Endodermal cell (in vitro differentiated cells): ENCODE measurements at places on chromosomes 3 and 15.

DNA sequence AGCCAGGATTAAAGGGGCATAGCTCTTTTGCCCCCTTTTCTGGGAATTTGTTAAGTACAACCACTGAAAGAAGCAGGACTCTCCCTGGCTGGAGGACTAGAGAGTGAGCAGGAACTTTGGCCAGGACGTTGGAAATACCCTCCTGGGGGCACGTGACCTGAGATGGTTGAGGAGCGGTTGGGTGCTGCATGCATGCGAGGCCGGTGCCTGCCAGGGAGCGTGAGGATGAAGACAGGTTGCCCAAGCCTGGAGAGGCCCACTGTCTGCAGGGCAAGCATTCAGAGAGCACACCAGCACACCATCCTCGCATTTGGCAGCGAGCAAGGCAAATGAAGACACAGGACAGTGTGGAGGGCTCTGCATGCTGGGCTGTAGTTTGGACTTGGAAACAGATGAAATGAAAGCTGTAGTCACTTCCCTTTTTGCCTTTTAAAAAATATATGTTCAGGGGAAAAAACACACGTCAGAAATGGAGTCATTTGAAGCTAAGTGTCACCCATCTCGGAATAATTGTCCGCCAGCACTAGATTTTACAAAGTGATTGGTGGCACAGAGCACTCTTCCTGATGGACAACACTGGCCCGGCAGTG is 217.6 kb downstream of the SLCO3A1 start:
- no peak for DNase-seq

DNA sequence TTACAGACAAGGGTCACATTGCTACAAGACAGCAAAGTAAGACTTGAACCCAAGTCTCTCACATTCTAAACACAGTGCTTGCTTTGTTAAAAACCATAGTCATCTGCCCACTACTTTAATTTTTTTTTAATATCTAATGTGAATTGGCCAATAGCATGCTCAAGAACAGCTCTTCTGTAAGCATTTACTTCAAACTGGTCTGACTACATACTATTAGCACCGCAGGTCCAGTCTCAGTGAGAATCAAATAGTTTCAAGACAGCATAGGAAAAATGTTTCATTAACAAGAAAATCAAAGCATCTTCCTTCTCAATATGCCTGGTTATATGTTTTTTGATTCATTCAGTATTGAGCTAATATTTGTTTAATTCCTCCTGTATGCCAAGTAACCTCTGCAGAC is 419.9 kb downstream of the ERC2 start:
- DNase-seq = no peak

GRCh38 chr15:29355477-29355876 is 85.9 kb upstream of the NSMCE3 start:
- DNase-seq = no peak

DNA sequence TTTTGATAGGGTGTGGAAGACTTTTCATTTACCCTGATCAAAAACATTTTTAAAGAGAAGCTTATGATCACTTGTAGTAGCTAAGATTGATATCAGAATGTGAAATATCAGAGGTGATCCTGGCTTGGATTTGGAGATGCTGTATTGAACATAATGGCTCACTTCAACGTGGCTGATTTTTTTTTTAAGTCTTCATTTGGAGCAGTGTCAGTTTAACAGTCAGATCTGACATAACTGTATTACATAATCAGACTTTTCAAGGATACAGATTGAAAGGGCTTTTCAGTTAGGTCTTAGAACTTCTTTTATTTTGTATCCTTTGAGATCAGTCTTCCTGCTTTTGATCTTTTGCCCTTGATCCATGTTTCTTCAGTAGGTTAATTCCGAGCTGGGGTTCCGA is 98.5 kb downstream of the ITPR1 start:
- DNase-seq = no peak

DNA sequence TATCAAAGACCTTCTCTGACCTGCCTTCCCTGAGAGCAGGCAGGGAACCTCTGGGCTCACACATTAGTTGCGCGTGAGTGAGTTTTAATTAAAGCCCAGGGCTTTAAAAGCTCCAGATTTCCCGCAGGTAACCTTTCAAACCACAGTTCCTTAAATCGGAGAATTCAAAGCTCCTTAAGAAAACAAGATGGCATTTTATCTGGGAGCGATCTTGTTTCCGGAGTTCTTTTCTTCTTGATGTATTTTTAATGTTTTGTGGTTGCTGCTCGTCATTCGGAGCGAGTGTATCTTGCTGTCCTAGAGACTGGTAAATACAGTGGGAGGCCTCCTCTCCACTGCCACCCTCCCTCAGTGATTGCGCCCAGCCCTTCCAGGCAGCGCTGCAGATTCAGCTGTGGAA is 284.3 kb downstream of the CLSTN2 start:
- no peak for DNase-seq

- DNase-seq = no peak
Observed at GRCh38 chr15:59636184-59636583, 21.1 kb downstream of the GTF2A2 start.
